ENCODE measurements at places on chromosomes 11 and 22.

DNA sequence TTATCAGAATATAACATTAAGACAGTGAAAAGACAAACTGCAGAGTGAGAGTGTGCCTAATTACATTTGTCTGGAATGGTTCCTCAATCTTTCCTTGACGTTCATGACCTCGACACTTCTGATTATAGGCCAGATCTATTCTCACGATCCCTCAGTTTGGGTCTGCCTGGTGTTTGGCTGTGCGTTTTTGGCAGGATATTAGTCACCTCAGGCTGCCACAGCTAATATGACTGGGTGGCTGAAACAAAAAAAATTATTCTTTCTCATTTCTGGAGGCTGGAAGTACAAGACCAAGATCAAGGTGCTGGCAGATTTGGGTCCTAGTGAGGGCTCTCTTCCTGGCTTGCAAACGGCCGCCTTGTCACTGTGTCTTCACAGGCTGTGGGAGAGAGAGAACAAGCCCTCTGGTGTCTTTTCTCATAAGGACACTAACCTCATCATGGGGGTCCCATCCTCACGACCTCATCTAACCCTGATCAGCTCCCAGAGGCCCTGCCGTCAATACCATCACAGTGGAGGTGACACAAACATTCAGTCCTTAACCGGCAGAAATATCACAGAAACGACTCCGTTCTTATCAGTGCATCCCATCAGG, 23.2 kb downstream of the IFITM10 start:
- DNase-seq, result no peak

- DNase-seq, result peak; percentile 12
Measured at GRCh38 chr22:45997077-45997776, 20.3 kb upstream of the WNT7B start.

- DNase-seq, result no peak
Measured at GRCh38 chr11:64234647-64235379, 429 bp downstream of the VEGFB start.

DNA sequence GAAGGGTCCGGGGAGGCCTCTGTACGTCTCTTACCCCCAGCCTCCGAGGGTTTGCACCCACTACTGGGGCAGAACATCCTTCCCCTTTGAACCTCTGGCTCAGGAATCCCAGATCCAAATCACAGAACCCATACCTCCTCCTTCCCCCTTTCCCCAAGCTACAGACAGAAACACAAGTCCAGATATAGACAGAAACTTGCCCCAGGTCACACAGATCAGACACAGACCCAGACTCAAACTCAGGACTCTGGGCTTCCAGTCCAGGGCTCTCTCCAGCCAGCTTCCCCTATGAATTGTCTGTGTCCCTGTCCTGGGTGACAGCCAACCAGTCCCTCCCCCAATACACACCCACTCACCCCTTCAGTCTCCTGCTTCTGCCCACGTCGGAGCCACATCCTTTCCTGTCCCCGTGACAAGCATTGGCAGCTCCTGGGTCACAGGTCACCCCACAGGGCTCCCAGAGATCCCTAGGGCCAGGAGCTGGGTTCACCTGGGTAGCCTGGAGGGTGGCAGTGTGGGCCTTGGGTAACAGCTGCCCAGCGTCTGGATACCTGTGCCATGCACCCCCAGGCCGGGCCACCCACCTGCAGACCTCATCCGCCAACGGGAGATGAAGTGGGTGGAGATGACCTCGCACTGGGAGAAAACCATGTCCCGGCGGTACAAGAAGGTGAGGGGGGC, 772 bp downstream of the TBC1D10C start:
- DNase-seq, result no peak
